Stimulated activated CD8-positive, alpha-beta memory T cell treated with anti-CD3 and anti-CD28 coated beads, Interleukin-7, amount 100 ng/mL, for 1 hour (primary cell): ENCODE measurements at places on chromosomes 4 and X.

- DNase-seq: no peak
Observed at GRCh38 chr4:86500527-86500926, 93.6 kb upstream of the PTPN13 start.

DNA sequence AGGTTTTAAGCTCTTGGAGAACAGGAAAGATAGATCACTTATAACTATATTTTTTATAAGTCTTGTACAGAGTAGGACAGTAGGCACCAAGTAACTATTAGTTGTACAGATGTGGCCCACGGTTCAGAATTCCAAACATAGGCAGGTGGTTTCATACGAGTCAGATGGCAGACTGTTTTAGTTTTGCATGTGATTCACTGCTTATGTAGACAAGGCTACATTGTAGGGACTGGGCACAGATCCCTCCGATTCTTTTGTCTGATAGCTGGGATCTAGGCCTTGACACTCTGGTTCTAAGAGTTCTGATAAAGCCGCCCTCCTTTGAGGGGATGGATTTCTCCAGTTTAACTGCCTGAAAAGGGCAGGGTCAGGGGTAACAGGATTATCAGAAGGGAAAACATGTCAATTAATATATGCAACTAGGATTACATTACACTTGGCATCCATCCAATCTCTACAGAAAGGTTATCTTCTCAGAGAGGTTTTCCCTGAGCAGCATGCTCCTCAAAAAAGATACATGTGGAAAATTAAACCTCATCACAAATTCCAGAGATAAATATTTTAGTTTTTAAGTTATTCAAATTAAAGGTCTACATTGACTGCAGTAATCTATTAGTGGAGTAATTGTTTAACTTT is 87.8 kb downstream of the SPRY1 start:
- no peak for DNase-seq

DNA sequence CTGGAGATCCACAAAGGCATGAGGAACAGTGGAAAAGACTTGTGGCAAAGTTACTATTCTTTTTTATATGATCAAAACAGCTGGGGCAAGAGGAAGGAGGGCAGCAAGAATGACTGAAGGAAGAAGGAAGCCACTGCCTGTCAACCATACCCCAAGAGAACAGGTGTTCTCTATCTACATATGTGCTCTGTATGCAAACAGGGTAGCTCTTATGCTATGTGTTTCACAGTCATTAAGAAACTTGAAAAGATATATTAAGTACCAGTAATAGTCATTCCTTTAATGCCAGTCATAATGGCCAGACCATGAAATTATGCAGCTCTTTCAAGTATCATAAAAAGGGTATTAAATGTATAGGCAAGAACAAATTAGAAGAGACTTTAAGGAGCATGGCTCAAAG is 363.9 kb downstream of the KLHL13 start:
- DNase-seq: no peak

GRCh38 chrX:18714910-18715309 is 7.5 kb downstream of the PPEF1 start:
- no peak for DNase-seq

- DNase-seq: no peak
Observed at GRCh38 chr4:40349561-40350198, 14.5 kb downstream of the CHRNA9 start.

- DNase-seq: no peak
Observed at GRCh38 chrX:118152721-118153120, 36.1 kb upstream of the KLHL13 start.

DNA sequence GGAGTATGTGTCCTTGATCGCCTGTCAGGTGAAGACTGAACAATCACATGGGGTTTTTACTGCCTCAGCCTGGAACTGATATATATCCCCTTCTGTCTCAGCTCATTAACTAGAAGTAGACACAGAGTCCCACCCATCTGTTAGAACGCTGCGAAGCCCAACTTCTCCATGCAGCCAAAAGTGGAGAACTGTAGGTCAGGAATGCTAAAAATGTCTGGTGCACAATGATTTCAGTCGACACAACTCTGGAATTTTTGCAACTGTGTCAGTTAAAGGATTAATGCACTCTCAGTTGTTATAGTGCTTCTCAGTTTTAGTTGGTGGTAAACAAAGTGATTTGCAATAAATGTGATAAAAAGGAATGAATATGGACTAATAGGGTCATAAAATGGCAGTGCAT is 287.2 kb downstream of the INPP4B start:
- DNase-seq: no peak
